CD4-positive, CD25-positive, alpha-beta regulatory T cell (primary cell): ENCODE measurements at places on chromosomes 3 and 15.

DNA sequence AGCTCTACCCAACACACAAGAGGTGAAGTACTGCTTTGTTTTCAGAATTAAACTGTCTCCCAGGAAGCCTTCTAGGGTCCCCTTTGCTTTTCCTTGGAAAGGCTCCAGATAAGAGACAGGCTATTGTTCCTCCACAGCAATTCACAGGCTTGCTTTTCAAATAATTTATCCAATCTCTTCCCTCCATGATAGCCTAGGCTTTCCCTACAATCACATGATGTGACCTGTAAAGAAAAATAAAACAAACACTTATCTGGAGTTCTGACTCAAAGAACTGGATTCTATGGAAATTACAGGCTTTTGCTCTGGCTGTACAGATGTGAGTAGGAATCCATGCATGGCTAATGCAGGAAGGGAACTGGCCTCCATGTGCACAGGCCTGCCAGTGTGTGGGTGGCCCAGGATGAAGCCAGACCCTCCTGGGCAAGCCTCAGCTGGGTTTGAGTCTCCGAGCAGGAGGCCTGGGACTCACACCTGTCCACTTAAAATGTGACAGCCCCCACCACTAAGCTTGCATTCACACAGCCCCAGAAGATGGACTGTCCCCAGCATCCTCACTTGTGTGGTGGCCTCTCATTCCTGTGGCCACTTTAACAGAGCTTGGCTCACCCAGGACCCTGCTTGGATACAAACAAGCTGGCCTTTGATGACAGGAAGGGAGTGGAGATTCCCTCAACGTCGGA, 75.8 kb upstream of the LEKR1 start:
- DNase-seq, result no peak

- no peak for DNase-seq
Measured at GRCh38 chr3:112770951-112771350, 75.7 kb downstream of the CD200R1L start.

DNA sequence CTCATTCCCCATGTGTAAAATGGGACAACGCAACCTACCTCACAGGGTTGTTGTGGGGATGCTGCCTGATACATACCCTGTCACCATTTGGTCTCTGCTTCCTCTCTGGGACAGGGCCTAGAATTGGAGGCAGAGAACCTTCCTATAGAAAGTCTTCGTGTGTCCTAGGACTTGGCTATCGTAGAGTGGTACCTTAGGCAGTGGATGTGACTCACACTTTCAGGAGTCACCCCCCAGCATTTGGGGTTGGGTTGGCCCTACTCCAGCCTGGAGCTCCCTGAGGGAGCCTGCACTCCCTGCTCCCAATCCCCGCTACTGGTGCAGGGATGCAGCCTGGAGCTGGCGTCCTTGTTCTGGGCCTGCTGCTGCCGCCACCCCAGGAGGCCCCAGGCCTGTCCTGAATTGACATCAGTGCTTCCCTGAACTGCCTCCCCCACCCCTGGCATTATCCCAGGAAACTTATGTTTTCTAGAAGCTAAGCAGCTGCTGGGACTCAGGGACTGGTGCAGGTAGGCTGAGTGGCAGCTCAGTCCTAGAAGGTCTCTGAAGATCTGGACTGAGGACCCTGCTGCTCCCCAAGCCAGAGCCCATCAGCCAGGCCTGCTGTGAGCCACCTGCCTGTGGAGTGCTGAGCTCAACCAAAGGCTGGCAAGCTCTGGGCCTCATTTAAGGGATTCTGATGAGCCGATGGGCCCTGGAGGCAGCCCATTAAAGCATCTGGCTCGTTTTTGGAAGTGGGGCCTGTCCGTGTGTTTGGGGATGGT, 9.9 kb downstream of the C15orf39 start:
- DNase-seq, result no peak

DNA sequence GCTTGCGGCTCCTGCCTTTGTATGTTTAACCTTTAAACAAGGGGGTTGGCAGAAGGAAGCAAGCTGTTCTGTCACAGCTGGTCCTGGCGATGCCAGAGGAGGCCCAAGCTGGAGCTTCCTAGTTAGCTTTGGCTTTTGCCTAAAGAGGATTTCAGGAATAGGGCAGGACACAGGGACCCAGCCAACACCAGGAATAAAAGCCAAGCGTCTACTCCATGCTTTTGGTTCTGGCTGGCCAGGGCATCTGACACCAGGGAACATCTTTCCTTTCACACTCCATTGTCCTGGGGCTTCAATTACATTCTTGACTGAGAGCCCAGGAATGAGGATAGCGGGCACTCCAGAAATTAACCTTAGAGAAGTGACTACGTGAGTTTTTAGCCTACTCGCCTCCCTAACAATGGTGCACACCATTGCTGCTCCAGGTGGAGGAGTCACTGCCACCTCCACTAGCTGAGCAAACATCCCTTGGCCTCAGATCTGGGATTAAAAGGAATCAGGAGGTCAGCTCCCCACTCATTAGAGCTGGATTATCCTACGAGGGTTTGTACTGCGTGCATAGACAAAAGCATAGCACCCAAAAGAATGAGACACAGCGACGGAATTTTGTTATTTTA, 38.2 kb downstream of the TPM1 start:
- DNase-seq, result no peak

DNA sequence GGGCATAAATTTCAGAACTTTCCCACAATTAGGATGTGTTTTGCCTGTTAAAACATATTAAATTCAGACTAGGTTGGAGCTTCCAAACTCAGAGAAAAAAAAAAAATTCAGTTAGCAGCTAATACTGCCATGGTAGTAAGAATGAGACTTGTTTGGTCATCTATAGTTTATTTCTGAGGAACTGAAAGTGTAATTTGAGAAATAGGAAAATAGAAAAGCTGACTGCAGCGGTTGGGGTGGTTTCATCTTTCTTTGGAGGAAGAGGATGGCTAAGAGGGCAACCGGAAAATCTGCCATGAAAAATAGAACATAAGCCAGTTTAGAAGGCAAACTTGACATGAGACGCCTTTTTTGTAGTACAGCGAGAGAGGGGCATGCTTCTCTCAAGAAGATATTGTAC, 371.2 kb upstream of the ROBO2 start:
- no peak for DNase-seq

GRCh38 chr3:192916371-192917027, 1.2 kb downstream of the MB21D2 start:
- DNase-seq, result no peak

GRCh38 chr3:125129512-125129997, 73.8 kb upstream of the HEG1 start:
- no peak for DNase-seq

DNA sequence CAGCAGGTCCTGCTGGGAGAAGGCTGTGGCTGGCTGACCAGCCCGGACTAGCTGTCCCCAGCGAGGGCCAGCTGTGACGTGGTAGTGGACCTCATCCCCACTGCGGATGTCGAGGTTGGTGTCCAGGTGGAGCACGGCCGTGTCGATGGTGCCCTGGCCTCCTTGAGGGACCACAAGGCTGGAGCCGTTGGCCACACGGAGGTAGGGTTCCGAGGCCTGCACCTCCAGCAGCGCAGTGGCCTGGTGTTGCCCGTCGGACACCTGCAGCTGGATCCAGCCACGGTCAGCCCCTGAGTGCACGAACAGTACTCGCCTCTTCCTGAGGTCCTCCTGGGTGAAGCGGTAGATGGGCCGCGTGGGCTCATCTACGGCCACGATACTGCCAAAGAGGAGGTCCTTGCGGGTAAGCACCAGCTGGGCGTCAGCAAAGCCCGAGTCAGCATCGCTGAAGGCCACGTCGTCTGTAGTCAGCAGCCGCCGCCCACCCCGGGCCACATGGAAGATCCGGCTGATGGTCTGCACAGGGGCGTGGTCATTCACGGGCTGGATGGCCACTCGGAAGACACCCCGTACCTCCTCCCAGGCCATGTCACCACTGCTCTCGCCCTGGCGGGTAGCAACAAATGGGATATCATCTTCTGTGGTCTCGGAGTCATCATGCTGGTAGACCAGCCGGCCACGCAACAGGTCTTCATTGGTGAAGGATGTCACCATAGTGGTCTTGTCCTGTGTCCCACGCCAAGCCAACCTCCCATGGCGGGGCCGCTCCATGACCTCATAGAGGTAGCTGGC, 25.0 kb downstream of the CSPG4 start:
- DNase-seq, result no peak

DNA sequence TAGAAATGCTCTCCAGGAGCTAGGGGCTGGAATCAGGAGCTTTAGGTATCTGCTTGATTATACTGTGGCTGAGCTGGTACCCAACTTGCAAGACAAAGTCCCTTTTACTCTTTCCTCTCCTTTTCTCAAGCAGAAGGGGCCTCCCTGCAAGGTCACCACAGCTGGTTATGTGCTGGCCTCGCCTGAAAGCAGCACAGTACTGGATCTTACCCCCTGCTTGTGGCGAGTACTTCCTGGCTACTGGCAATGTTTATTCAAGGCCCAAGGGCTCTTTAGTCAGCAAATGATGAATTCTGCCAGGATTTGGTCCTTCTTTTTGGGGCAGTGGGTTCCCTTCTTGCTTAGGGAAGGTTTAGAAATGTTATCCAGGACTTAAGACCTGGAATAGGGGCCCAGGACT, 234.6 kb downstream of the RAP2B start:
- no peak for DNase-seq

DNA sequence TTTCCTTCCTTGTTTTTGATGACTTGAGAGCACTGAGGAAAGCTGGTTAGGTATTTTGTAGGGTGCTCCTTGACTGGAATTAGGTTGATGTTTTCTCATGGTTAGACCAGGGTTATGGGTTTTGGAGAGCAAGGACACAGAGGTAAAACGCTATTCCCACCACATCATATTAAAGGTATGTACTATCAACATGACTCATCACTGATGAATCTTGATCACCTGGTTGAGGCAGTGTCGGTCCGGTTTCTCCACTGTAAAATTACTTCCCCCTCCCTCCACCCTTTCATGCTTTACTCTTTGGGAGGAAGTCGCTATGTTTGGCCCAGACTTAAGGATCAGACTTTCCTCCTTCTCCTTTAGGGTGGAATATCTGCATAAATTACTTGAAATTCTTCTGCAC, 201.6 kb downstream of the EDEM1 start:
- DNase-seq, result no peak

GRCh38 chr3:24419067-24419791, 75.4 kb downstream of the THRB start:
- DNase-seq, result no peak

DNA sequence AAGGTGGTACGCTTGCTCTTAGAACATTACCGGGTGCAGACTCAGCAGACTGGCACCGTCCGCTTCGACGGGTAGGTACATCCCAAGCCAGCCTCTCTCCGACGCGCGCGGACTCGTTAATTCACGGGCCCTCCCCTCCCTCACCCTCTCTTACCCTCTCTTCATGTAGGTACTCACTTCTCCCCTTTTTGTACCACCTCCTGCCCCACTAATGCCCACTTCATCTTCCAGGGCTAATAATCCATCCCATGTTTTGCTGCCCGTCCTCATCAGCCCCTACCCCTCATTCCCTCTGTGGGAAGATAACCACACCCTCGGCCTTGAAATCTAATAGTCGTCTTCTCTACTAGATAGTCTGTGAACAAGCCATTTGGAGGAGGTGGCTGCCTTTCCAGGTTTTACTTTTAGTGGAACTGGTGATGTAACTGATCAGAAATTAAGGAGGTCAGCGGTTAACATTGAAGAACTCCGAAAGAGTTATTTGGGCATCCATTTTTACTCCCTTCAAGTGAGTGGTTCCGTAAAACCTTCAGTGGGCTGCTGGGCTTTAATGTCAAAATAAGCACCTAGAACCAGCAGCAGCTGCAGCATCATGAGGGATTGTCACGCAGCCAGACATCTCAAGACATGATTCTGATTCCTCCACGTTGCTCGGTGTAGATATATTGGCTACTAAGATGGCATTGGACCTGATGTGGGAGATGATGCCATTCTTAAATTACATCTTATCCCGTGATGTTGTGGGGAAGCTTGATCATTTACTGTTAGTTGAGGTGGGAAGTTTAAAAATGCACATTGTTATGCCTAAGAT, 1.3 kb downstream of the FEM1B start:
- peak; percentile 16 for DNase-seq

DNA sequence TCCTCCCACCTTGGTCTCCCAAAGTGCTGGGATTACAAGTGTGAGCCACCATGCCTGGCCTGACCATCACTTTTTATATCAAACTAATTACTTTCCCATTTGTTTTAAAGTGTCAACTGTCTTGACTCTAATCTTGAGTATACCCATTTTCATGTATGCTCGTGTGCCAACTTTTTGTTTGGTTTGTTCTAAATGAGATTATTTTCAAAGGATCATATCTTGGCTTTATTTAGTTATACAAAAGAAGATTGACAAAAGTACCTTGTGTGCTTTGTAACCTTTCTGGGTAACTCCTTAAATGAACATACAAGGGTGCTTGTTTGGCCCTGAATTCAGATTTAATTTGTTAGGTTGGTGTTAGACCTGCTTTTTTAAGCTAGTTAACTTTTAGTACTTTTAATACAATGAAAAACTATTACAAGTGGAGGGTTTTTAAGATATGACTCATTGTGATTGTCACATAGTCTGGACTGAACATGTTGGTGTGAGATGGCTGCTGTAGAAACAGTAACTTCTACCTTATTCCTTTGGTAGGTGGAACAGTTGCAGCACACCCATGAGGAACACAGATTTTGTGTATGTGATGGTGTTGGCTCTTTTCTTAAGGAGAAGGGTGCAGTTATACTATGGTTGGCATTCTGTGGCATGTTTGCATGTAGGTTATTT, 10.7 kb downstream of the KIF23 start:
- DNase-seq, result no peak

- no peak for DNase-seq
Measured at GRCh38 chr3:161028555-161029153, 76.5 kb downstream of the B3GALNT1 start.

DNA sequence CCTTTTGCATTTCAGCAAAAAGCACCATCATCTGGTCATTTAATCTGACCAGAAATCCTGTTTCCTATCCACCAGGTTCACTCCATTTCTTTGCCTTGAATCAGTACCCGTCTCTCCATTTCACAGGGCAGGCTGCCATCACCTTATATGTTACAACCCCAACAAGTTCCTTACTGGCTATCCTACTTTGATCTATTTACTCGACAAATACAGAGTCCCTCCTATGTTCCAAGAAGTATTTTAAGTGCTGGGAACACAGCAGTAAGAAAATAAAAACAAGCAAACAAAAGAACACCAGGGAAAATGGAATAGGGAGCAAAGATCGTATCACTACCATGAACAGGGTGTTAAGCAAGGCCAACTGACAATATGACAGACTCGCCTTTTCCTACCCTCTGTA, 295.2 kb upstream of the WNT5A start:
- no peak for DNase-seq

DNA sequence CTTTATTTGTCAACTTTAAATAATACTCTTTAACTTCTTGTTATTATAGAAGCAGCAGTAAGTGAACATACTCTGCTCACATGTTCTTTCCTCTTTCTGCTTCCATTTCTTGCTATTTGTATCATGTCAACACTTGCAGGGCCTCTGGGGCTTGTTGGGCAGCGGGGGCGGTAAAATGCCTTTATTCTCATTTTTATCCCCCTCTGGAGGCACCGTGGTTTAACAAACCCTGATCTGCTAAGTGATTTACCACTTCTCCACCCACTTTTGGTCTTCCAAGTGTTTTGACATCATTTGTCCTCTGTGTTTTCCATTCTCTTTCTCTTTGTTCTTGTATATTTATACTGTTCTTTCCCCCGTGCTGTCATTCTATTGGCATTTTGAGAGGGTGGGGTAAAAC, 33.9 kb downstream of the SCN10A start:
- DNase-seq, result no peak
